ENCODE measurements at places on chromosomes 6 and 20.

DNA sequence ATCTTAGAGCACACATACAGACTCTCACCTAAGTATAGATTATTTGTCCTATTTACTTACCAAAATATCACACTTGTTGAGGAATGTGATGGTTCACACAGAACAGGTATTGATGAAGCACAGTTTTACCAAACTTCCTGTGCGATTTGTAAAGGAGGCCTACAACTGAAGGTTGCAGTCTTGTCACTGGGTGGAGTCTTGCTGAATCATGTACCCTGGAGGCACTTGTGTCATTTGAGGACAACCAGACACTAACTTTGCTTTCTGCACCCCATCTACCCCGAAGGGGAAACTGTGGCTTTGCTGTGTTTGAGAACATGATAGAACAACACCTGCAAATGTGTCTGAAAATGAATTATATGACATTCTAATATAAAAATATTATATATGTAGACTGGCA is 32.4 kb upstream of the HINT3 start:
- ATAC-seq = no peak

DNA sequence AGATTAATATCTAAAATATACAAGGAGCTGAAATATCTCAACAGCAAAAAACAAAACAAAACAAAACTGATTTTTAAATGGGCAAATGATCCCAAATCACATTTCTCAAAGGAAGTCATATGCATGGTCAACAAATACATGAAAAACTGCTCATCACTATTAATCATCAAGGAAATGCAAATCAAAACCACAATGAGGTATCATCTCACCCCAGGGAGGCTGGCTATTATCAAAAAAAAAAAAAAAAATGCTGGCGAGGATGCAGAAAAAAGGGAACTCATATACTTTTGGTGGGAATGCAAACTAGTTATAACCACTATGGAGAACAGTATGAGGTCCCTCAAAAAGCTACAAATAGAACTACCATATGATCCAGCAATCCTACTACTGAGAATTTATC is 34.6 kb downstream of the REPS1 start:
- no peak for ATAC-seq

DNA sequence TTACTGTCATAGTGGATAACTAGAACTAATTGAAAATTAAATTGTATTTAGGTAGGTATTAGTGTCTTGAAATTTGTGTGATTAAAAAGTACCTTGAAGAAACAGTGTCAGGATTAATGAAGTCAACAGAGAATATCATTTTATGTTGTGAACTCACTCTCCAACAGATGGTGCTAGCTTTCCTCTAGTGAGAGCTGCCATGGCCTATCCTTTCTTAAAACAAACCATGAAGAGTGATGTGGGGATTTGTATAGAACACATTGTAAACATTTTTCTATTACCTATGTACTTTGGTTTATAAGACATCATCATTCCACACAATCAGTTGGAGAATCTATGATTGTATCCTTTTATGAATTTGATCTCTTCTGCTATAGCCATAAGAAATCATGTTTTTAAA is 4.8 kb upstream of the SRSF12 start:
- peak; percentile 73 for ATAC-seq

DNA sequence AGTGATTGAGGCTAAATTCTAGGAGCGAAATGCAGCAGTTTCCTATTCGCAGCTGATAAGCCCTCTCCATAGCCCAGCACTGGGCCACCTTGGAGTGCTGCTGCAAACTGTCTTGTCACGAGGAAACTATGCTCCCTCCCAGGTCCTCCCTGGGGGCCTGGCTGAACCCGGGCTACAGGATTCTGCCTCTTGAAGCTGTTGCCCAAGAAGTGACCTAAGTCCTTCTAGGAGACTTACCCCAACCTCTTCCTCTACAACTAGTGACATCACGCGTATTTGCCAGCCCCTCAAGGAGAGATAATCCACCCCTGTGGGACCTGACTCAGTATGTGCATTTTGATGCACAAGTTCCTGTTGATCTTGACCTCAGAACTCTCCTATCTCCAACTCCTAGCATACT is 26.5 kb upstream of the ZFAND3 start:
- no peak for ATAC-seq

DNA sequence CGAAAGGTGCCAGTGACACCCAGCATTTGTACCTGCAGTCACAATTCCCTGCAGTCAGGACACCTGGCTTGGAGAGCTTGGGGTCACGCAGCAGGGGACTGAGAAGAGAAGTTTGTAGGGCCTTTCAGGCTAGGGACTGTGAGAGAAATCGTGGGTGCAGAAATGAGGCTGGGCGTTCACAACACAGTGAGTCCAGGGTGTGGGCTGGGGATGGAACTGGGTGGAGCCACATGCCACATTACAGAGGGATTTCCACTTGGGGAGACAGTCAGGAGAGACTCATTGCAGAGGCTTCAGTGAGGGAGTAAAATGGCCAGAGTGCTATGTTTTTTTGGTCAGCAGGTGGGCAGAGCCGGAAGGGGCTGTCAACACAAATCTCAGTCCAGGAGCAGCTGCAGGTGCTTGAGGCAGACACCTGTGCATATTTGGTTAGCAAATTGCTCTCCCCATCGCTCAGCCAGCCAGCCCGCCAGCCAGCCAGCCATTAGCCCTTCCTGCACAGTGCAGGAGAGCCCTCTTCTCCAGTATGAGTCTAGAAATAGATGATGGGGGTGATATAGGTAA is 7.4 kb downstream of the ITPR3 start:
- ATAC-seq = no peak

DNA sequence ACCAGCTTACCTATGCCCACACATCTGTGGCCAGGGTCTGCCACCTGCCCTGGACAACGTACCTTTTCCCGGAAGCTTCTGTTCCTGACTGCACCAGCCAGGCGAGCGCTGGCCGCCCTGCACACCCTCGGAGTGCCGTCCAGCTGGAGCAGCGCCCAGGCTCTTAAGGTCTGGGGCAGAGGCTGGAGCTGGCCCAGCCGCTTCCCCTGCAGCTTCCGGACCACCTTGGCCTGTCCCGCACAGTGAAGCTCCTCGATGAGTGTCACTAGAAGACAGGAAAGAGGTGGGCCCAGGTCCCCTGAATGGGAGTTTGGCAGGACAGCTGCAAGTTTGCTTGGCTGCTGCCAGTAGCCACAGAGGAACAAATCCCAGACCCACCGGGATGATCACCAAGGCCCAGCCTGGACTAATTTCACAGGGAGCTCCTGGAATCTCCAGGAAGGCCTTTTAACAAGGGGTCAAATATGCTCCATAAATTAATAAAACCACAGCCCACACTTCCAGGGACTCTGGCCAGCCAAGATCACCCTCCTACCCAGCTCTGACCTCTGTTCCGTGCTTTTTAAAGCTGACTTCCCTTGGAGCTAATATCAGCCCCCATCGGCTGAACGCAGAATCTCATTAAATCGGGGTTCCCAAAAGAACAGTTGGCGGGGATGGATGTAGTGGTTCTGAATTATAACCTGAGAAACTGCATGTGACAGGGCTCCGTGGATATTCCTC is 82.3 kb downstream of the PTPN1 start:
- ATAC-seq = no peak
